ENCODE measurements at places on chromosomes 1 and 21. TPM values are rescaled to one million over a fixed set of nuclear protein-coding genes. Genes with fewer than 3 reads are reported as not detected.
A peak's percentile ranks its signal among the peaks of the same experiment; 100 is the strongest.

Gene MTF1
- 4.8 TPM for total RNA-seq

GRCh38 chr1:38186566-38186965 is 140.0 kb upstream of the POU3F1 start:
- no peak for DNase-seq

- no peak for DNase-seq
Observed at GRCh38 chr1:158121604-158122254, 59.0 kb upstream of the CD1D start.

Gene OR2L3
- total RNA-seq, result not detected

GRCh38 chr1:7827126-7827955 is 25.5 kb downstream of the UTS2 start:
- DNase-seq, result no peak

Gene C1QTNF12
- total RNA-seq, result 2.7 TPM

Gene DCST1
- total RNA-seq, result not detected

DNA sequence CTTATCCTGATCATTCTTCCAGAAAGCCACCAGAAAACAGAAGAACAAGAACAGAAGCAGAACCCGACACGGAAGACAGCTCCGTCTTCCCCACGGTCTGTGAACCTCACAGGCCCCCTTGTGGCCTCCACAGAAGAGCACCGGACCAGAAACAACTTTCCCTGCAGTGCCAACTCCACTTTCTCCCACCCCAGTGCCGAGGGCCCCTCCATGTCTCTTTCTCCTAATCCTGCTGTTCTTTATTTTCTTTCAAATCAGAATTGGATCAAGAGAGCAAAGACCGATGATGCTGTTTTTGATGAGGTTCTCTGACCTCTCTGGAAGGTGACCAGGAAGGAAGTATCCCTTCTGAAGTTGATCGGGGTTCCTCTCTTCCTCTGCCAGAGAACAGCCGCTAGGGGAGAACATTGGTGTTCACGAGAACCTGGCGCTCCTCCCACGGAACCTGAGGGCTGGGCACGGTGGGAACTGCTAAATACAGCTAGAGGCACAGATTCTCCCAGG is 58.9 kb upstream of the CTTNBP2NL start:
- DNase-seq, result peak; percentile 34

Gene IGSF9
- 4.9 TPM for total RNA-seq

Gene S100A5
- not detected for total RNA-seq

DNA sequence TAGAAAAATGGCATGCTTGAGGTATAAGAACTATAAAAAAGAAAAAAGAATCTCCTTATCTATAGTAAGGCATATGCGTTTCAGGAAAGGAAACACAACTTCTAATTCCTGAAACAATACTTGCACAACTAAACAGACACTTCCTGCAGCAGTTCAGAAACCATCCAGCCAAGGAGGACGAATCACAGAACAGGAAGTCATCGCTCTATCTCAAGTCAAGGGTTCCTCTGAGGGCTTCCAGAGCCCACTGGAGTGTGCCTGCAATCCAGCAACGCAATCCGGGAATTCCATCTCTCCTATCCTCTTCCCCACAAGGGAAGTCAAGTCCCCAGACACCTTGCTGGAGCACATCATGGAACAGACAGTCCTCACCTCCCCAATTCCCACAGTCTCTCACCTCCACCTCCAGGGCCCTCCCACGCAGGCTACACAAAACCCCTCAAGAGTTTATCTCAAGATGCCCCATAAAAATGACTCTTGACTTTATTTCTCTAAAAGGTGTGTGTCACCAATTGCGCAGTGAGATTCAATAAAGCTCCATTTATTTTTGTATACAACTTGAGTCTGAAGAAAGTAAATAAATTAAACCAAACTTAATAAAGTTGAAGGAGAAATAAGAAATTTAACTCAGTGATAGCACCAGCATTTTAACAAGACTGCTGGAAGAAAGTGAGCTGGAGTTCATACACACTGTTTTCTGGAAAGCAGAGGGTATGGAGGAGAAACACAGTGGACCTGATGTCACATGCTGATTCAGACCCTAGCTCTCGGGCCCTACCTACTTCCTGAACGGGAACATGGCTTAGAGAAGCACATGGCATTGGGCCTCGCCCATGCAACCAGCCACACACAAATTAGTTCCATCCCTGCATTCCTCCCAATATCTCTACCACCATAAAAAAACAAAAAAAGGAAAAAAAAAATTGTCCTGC is 39.9 kb downstream of the SIPA1L2 start:
- no peak for DNase-seq

- no peak for DNase-seq
Observed at GRCh38 chr1:12204140-12204539, 25.7 kb upstream of the VPS13D start.

DNA sequence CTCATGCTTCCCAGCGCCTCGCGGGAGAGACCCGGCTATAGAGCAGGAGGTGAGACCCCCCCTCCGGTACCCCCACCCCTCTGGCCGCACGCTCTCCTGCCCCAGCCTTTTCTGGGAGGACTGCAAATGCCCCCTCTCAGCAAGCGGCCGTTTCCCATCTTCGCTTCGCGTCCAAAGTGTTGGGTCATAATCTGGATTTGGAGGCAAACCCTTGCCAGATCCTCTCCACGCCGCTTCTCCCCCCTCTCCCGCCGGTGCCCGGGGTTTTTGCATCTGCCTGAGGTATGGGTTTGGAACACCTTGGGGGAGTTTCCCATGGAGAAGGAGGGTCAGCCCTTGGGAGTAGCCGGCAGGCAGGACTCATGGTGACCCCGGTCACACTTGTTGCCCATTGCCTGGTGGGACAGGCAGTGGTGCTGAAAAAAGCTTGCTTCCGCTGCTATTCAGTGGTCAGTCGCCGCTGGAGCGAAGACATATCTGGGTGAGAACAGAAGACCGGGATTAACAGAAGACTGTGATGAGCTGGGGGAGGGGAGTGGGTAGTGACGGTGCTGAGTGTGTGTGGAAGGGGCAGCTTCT is 935 bp downstream of the KCNK2 start:
- no peak for DNase-seq

Gene AADACL3
- total RNA-seq, result not detected

Gene CYP4X1
- total RNA-seq, result 10.7 TPM

- no peak for DNase-seq
Observed at GRCh38 chr1:218867941-218868626, 305.6 kb upstream of the LYPLAL1 start.

DNA sequence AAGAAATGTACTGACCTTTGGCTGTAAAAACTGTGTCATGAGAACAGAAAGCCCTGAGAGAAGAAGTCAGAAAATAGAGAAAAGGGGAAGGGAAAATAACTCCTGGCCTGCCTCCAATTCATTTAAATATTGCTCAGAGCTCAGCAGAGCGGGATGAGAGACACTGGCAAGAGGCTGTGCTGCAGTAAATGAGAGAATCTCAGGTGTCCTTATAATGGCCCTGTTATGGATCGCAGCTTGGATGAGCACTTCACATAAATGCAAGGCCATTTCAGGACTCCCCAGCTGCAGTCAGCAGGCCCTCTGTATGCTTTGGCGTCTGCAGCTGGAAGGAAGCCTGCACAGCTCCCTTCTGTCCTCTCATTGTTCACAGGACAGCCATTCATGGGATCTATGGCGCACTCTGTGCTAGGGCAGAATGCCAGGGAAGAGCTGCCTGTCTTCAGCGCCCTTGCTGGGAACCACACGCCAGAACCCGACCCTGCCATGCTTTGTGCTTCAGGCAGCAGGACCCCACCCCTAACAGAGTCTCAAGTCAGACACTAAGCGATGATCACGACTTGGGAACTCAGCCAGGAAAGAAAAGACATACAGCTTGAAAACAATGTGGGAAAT is 20.7 kb upstream of the ABCB10 start:
- DNase-seq, result no peak

Gene HES5
- not detected for total RNA-seq

- DNase-seq, result peak; percentile 54
Observed at GRCh38 chr1:247332215-247332622, 552 bp upstream of the ZNF496 start.

Gene BTG2
- 128 TPM for total RNA-seq

GRCh38 chr1:236990052-236990445 is 14.2 kb downstream of the MT1HL1 start:
- no peak for DNase-seq

Gene SLC25A24
- 20.1 TPM for total RNA-seq

DNA sequence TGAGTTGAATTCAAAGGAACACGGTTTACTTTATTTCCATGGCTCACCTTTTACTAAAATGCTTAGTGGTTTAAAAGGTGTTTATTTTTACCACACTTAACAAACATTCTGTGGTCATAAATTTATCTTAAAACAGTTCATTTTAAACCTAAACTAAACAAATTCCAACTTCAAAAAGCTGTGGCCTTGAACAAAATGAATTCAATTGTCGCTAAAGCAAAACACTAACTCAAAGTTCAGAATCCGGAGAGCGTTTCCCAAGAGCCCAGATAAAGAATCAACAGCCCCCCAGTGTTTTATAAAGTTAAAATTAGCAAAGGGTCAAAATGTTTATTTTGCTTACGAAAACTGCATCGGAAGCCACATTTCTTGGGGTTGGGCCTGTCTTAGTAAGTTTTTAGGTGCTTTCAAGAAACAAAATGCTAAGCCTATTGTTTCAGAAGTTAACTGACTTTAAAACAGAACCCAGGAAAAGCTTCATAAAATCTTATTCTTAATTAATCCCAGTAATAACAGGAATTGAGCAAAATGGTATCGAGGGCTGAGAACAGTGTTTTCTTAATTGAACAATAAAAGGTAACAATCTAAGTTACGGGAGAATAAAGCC is 1.3 kb downstream of the PUM1 start:
- DNase-seq, result no peak

- DNase-seq, result no peak
Observed at GRCh38 chr1:240497908-240498307, 114.0 kb downstream of the GREM2 start.

DNA sequence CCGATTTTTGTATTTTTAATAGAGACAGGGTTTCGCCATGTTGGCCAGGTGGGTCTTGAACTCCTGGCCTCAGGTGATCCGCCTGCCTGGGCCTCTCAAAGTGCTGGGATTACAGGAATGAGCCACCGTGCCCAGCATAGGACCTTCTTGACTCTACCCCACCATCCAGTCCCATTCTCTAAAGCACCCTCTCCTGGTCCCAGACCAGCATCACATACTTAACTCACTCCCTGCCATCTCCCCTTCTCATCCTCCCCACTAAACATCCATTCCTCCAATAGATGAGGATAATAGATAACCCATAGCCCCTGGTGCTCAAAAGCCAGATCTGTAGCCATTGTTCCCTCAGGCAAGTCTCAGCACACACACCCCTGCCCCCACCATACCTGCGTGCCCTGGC is 2.1 kb downstream of the ENTREP3 start:
- no peak for DNase-seq

Gene STIL
- 12.1 TPM for total RNA-seq

GRCh38 chr1:114195819-114196218 is 42.1 kb upstream of the SYT6 start:
- DNase-seq, result no peak

GRCh38 chr1:205693421-205693991 is 13.2 kb upstream of the SLC45A3 start:
- DNase-seq, result no peak

- peak; percentile 70 for DNase-seq
Observed at GRCh38 chr1:179121159-179121938, 39.5 kb downstream of the TOR3A start.

DNA sequence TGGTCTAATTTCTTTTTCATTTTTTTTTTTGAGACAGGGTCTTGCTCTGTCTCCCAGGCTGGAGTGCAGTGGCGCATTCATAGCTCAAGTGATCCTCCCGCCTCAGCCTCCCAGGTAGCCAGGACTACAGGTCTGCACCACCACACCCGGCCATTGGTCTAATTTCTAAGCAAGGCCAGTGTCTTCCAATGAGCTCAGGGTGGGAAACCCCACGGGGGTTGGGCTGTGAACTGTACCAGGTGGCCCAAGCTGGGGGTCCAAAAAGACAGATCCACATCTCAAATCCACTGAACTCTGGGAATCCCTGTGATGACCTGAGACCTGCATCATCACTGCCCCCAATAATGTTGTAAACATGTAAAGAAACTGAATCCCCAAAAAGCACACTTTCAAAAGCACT is 79.5 kb downstream of the BCAR3 start:
- DNase-seq, result no peak

GRCh38 chr1:174344162-174344561 is 103.6 kb upstream of the GPR52 start:
- DNase-seq, result no peak

Gene TRNP1
- total RNA-seq, result 188 TPM

DNA sequence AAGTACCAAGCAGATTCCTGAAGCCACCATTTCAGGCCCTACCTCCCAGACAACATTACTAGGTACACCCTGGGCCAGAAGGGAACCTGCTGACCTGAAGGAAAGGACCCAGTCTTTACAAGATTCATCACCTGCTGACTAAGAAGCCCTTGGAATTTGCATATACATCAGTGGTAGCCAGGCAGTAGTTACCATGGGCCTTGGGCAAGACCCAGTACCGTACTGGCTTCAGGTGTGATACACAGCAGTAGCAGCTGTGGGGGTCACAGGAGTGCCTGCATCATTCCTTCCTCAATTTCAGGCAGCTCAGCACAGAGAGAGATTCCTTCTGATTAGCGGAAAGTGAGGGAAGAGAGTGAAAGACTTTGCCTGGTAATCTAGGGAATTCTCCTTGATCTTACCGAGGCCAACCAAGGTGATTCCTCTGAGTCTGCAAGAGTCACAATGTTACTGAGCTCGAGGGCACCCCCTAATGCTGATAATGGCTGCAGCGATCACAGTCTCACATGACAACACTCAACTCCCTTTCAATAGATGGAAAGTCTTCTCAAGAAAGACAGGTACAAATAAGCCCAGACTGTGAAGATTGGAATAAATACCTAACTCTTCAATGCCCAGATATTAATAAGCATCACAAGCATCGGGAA is 22.0 kb upstream of the UHMK1 start:
- no peak for DNase-seq

Gene FOXO6
- under 0.01 TPM for total RNA-seq

DNA sequence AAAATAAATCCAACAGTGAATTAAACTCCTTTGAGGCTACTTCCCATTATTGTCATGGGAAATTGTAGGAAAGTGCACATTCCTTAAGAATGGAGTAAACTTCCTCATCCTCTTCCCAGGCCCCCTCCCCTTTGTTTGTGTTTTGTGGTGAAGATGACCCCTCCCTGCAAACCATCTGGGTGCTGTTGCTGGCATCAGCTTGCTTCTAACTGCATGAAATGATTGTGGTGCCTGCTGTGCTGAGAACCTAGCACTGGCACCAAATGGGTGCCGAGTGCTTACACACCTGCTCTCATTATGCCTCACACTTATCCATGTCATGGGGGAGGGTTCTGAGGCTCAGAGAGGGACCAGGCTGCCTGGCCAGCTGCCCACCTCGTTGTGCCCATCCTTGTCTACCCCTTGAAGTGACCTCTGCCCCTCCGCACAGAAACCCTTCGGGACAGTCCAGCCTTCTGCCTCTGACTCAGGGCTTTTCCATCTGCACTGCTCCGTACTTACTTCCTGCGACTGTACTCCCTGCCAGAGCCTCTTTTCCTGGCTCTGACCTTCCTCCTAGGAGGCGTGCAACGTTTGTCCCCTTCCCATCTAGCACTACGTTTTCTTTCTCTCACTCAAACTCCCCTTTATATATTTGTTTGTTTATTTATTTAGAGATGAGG is 30.6 kb downstream of the CAPN2 start:
- no peak for DNase-seq

Gene CFAP74
- total RNA-seq, result not detected

Gene ARHGAP30
- total RNA-seq, result 28.6 TPM

Gene RHD
- total RNA-seq, result not detected
